NCI-H1105 treated with DMSO at 0.1 percent for 48 hours (cell line): ENCODE measurements at places on chromosomes 16 and 17.

DNA sequence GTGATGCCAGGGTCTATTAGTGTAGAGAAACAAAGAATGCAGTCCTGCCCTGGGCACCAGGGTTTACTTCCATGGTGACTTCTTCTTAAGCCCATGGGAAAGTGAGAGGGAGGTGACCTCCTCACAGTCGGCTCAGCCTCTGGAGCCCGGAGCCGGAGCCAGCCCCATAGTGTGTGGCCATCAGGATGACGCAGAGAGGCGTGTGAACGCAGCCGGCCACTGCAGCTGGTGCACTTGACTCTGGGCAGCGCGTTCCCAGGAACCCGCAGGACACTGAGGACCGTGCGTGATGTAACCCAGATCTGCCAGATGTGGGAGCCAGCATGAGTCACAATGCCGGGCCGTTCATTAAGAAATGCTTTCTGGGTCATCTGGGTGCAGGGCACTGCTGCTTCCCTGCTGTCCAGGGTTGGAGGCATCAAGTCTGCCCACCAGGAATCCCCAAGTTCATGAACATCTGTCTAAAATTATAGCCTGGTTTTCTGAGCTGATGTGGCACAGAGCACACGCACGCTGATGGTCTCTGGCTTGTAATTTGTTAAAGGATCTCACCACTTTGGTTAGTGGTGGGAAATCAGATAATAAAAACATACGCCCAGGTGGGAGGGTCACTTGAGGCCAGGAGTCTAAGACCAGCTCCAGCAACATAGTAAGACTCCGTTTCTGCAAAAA is 114.1 kb downstream of the PITPNC1 start:
- DNase-seq: no peak

DNA sequence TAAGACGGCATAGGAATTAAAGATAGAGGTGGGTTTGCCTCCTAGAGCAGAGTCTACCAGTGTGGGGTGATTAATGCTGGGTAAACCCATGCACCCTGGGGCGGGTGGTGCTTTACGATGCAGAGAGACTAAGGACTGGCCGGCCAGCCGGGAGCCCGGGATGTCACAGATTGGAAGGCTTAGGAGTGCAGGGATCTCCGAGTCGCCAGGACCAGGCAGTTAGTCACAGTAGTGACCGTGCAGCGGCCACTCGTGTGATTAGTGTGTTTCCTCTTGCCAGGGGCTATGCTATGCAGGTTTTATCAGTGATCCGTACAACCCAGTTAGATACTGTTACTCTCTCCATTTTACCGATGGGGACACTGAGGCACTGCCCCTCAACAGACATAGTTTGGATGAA is 10.4 kb downstream of the CMIP start:
- no peak for DNase-seq

DNA sequence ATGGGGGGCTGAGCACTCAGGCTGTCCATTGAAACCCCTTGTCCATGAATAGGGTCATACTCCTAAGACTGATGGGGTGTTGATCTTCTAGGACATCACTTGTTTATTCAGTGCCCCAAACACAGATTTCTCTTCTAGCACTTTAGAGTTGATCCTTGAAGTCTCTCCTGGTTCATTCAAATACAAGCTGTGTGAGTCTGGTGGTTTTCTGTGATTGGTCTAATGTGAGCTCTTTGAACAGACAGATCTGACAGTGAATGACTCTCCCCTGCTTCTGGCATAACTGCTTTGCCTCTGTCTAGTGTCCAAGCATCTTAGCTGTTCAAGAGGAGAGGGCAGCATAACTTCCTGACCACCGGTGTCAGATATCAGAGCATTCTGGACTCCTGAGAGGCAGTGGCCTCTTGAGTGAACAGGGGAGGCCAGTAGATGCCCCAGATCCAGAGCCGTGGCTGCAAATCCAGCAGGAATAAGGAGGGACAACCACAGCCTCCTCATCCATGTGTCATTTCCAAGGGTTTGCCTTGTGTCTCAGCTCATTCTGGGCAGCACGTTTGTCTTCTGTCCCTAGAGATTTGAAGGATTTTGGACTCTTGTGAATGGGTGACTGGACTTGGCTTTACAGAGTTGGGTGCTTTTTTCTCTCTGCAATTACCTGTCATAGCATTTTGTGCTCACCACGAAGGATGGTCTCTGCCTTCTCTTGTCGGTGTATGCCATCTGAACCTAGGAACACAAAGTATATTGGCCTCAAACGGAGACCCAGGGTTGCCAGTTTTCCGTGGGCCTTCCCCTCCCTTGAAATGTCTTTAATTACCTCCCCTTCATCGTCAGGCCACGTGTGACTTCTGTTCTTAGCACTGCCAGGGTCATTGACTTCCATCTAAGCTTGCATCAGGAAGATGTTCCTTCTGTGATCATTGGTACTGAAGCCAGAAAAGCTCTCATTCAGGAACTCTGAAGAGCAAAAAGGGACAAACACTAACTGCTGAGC is 13.9 kb upstream of the CLEC18C start:
- no peak for DNase-seq

DNA sequence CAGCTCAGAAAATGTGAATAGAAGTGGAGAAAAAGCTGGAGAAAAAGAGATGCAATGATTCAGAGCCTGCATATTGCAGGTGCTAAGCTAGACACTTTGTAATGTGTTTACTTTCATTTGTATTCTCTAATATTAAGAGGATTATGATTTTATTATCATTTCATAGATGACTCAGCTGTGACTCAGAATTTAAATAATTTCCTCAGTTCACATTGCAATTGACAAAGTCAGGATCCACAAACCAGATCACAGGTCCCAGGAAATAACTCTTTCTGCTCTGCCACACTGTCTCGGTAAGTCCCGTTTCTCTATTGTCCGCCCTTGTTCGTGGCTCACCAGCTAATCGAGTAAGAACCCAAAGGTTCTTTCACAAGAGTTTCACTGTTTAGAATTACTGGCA is 235.4 kb upstream of the MON1B start:
- DNase-seq: no peak

DNA sequence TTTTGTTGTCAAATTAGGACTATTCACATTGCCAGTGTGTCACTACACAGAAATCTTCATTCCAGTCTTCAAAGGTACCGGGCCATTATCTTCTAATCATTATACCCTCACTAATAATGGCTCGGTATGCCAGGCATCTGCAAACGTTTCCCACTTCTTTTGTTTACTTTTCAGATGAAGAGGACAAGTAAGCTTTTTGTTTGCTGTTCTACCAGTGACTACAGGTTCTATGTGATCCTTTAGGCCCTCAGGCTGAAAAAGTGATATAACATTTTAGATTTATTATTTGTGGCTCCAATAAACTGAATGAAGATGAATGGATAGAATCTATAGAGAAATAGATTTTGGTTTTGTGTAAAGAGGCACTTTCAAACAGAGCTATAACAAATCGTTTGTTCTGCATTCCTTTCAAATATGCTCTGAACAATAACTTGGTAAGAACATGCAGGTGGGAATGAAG is 403 bp upstream of the KRTAP3-1 start:
- peak; percentile 85 for DNase-seq

- DNase-seq: peak; percentile 79
Measured at GRCh38 chr17:43900183-43900857, 7.0 kb downstream of the MPP2 start.

- no peak for DNase-seq
Measured at GRCh38 chr16:69804297-69804696, 42.2 kb downstream of the WWP2 start.

DNA sequence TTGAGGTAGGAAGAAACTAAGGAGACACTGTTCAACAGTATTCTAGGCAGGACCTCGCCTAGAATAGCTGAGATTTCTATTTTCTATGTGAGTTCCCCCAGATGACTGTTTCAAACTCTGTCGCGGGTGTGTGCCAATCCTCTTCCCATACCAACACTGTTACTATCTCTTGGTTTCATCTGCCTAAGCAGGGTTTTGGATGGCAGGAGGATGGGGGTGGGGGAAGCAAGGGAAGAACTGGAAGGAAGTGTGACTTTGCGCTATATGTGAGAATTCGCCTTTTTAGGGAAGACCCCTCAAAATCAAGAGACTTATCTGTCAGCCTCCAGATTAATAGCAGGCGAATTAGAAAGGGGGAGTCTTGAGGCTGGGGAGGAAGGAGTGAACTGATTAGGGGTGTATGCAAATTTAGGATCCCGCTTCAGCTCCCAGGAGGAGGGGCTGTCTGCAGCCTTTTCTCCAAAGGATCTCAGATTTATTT is 521 bp upstream of the G6PC3 start:
- DNase-seq: no peak

DNA sequence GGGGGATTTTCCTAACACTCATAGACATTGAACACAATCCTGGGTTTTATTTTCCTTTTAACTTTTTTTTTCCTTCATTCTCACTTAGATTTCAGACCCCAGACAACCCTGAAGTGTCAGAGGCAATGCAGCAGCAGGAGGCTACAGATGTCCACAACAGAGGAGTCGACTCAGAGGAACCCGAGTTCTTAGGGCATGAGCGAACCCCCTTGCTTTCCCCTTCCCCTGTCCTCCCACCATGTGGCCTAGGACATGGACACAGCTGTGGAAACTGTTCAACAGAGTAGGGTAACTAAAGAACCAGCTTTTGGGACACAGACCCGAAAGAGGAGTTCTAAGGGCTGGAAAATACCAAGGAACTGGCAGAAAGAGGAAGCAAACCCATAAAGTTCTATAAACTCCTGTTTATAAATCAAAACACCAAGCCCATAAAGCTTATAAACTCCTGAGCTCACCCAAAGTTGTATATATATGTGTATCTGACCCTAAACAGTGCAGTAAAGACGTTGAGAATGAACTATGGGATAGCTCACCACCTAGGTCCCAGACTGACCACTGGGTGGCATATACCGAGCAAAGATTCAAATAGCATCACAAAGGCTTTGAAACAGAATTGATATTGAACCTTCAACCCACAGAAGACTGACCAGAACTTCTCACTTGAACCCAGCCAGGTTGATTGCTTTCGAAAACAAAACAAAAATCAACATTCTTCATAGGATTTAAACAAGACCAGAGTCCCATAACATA is 33.9 kb downstream of the CMTM4 start:
- DNase-seq: no peak

DNA sequence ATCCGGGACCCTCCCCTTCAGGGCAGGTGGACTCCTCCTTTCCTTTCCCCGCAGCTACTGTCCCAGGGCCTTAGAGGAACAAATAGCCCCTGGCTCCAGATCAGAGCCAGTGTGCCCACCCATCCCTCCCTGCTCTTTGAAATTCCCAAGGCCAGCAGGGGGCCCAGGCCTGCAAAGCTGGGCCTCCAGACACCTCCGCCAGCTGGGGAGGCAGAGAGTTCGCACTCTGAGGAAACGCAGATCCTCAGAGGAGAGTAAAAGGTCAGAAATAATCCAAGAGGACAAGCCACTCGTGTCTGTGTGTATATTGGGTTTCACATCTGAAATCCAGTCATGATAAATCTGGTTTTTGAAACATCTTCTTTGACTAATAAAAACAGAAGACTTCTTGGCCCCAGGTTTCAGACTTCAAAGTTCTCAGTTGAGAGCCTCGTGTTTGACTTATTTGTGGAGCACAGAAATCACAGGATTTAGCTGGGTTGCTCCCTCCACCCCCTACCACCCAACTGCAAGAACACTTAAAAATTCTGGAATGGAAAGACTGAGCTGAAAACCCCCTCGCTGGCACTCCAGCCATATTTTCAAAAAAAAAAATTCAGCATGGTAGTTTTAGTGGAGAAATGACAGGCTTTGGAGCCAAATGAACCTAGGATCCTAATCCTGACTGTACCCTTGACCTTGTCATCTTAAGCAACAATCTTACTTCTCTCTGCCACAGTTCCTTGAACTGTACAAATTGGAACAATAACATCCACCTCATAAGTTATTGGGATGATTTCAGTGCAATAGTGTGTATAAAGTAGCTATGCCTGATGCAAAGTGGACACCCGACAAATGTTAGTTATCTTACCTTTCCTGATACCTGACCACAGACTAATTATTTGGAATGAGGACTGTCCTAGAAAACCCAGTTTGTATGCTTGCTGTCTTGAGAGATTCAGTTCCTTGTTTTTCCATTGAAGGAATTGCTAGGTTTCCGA is 44.5 kb upstream of the TBX2 start:
- no peak for DNase-seq

DNA sequence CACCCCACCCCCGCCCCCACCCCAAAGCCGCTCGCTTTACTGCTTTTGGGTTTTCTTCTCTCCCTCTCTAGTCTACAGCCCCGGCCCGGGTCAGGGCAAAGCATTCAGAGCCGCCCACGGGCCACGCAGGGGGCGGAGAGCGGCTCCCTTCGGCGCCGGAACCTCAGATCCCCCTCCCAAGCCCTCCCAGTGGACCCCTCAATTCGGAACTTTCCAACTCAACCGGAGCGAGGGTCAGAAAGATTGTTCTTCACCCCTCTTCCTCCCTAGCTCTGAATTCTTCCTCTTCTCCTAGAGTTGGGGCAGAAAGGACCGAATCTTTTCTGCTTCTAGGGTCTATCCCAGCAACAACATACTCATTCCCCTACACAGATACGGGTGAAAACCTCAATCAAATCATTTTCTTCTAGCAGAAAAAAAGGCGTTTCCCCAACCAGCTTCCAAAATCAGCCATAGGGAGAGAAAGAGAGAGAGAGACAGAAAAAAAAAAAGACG is 1.0 kb downstream of the HOXB2 start:
- DNase-seq: peak; percentile 34

GRCh38 chr16:78461496-78462287 is 362.2 kb downstream of the WWOX start:
- peak; percentile 3 for DNase-seq

DNA sequence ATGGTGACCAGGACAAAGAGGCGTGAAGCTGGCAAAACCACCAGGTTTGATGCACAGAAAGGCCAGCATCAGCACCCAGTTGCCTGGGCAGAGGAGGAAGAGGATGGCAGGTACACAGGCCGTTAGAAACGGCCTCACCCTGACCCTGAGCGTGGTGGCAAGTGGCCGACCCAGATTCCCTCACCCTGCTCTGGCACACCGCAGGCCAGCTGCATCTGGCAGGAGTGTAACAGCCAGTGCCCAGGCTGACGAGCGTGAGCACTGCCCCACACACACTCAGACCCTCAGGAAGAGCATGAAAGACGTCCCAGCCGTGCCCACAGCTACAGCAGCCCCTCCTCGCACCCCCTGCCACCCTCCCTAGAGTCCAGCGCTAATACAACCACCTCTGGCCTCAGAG is 82.0 kb downstream of the ANKRD11 start:
- no peak for DNase-seq

- DNase-seq: no peak
Measured at GRCh38 chr17:69511250-69511649, 96.8 kb downstream of the MAP2K6 start.

DNA sequence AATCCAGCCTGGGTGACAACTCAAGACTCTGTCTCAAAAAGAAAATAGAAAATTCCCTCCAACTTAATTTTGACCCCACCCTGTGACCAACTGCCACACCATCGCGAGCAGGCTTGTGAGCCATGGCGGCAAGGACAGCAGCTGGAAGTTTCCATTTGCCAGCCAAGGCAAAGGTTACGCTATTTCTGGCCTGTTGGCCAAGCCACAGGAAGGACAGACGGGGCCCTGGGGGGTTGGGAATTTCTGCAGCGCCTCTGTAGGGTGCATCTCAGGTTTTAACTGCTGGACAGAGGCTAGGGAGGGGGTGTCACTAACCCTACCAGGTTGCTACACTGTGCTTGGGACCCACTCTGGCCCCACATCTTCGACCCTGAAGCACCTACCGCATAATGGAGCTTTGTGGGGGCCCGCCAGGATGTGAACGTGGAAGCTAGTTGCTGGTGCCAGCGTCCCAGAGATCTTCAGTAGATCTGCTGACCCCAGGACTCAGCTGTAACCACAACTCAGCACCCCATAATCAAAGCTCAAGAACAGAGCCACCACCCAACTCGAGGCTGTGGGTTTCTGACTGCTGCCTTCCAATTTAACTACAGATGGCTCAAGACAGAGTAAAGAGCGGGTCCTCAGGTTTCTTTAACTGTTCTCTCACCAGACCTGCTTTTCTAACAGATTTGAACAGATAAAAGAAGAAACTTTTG is 10.9 kb downstream of the KIFC3 start:
- no peak for DNase-seq
